ENCODE measurements at places on chromosomes 12 and 14.

DNA sequence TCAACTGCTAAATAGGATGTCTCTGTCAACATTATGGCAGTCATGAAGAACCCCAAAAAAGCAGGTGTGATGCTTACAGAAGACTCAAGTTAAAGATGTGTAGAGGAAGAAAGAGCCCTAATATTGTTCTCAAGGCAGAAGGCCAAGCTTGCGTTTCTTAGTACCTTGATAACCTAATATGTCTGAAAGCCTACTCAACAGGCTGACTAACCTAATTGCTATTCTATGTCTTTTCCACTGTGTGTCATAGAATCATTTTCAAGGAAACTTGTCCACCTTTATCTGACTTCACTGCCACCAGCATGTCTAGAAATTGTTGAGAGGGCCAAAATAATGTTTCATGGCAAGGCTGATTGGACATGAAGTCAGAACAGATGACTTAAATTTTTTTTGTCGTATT, 373.2 kb downstream of the BTG1 start:
- no peak for DNase-seq

- DNase-seq, result no peak
Measured at GRCh38 chr12:81874166-81874565, 115.0 kb upstream of the PPFIA2 start.

- DNase-seq, result no peak
Measured at GRCh38 chr12:131087991-131088700, 134.4 kb downstream of the ADGRD1 start.

GRCh38 chr14:105146976-105147635, 21.5 kb downstream of the JAG2 start:
- DNase-seq, result no peak

- DNase-seq, result peak; percentile 69
Measured at GRCh38 chr12:91577586-91578539, 395.2 kb upstream of the DCN start.

- no peak for DNase-seq
Measured at GRCh38 chr14:64758691-64759554, 54.7 kb downstream of the PLEKHG3 start.

- DNase-seq, result no peak
Measured at GRCh38 chr12:57834086-57834876, 12.2 kb downstream of the CTDSP2 start.

DNA sequence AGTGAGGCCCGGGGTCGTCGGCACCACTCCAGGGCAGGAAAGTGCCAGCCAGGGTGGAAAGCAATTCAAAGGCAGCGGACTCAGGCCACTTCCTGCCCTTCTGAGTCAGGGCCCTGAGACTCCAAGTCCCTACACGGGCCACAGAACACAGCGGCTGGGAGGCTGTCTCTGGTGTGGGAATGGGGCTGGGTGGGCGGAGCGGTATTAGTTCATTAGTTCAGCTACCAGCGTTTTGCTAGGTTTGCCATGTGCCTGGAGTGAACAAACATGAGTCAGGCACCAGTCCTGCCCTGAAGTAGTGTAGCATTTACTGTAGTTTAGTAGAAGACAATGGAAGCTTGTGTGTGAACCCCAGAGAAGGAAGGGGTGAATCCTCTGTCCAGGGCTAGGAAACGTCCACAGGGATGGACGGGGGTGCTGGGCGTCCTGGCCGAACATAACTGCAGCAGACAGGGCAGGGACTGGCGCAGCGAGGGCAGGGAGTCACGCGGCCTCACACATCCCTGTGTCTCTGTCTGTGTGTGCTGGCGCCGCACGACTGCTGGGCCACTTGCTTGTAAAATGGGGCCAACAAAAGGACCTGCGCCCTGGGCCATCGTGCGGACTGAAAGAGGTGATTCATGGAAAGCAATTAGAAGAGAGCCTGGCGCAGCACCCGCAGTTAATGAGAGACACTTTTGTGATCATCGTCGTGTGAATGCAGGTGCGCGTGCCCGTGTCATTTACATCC, 186.4 kb upstream of the PRMT8 start:
- peak; percentile 41 for DNase-seq

DNA sequence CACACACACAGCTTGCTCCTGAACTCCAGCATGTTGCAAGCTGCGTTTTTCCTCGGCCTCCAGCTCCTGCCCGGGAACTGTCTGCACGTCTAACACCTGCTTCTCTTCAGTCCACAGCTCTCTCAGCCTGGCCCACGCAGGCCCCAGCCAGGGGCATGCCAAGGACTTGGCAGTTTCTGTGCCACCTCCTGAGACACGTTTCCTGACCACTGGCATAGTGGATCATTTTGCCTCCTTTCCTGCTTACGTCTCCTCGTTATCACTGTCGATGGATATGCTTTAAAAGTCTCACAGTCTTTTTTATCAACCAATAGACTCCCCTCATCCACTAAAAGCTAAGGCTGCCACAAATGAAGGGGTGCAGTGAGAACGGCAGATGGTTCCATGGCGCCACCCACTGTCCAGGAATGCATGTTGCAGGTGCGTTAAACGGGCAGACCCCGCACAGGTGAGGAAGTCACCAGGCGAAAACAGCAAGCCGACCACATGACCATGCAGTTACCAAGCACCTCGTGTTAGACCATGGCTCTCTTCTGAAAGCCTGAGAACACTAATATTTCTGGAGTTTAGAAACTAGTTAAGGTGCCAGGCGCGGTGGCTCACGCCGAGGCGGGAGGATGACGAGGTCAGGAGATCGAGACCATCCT, 14.7 kb upstream of the TEAD4 start:
- peak; percentile 57 for DNase-seq

DNA sequence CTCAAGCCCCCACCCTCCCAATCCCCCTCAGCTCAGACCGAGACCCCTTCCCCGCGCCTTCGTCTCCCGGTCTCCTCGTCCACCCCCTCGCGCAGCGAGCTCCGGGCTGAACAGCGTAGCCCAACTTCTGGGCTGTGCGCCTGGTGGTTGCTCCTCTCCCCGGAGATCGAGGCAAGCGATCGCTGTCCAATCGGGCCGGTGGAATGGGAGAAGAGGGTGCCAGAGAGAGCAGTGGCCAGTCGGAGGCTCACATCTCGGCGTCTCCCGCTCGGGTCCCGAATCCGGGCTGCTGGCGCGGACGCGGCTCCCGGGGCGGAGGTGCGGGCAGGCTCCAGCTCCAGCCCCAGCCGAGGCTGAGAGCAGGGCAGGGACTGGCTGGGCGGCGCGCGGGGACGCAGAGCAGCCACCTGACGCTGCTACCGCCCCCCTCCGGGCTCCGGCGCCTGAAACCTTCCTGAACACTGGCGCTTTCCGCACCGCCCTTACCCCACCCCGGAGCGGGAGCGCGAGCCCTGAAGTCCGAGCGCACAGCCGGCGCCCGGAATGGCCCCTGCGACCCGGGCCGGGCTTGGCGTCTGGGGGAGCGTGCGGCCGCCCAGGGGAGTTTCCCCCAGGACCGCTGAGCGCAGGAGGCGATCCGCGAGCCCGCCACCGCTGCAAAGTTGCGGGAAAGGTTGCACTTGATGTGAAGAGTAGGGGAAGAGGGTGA, 508 bp upstream of the KCNH5 start:
- no peak for DNase-seq

- peak; percentile 18 for DNase-seq
Measured at GRCh38 chr14:102474934-102475333, 34.6 kb downstream of the ANKRD9 start.

DNA sequence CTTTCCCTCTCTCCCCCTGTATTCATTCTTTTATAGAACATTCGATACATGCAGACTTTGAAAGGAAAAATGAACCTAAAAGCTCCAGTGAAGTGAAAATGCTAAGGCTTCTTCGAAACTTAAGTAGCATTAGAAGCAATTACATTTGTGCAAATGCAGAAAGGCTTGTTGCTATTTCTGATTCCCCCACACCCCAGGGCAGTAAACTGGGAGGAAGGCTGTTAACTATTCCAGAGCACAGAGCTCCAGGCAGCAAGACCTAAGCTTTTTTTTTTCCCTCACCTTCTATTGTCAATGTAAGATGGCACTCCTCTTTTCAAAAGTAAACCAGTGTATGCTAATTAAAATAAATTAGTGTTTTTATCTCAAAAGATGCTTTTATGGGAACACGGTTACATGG, 448.9 kb upstream of the TBX3 start:
- DNase-seq, result no peak

All from NCI-H2029 treated with DMSO at 0.1 percent for 48 hours (cell line).